ENCODE measurements at places on chromosomes 1 and 21.
A peak's percentile ranks its signal among the peaks of the same experiment; 100 is the strongest.

- no peak for DNase-seq
Observed at GRCh38 chr1:7149080-7149838, 364.0 kb downstream of the CAMTA1 start.

- no peak for DNase-seq
Observed at GRCh38 chr1:172134087-172134731, 286.3 kb upstream of the C1orf105 start.

- DNase-seq = no peak
Observed at GRCh38 chr1:24564695-24565094, 8.8 kb downstream of the NCMAP start.

- DNase-seq = peak; percentile 95
Observed at GRCh38 chr1:227318016-227318852, at the start of gene CDC42BPA. TSS of gene CDC42BPA (minus strand) at chr1:227318492. CDS start at chr1:227317182, 1,310 bp downstream.

GRCh38 chr1:55386456-55386855 is 171.3 kb upstream of the USP24 start:
- no peak for DNase-seq

DNA sequence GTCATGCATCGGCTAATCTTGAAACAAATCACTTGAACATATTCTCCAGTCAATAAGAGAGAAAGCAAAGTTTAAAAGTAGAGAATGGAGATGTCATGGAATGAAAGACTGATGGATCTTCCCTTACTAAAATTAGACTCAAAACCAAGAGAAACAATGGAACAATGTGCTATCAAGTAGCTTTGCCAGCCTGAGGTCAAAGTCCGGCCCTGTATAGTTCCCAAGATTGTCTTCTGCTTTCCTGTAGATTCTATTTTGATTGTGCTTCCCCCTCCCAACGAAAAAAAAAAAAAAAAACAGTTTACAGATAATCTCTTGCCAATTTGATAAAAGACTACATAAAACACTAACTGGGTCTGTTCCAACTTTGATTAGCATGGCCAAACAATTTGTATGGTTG is 40.8 kb upstream of the KIRREL1 start:
- no peak for DNase-seq

GRCh38 chr1:209430821-209431259 is 152.7 kb upstream of the CAMK1G start:
- DNase-seq = peak; percentile 66

GRCh38 chr1:147409886-147410285 is 131.4 kb upstream of the BCL9 start:
- DNase-seq = no peak

- DNase-seq = no peak
Observed at GRCh38 chr1:231750296-231750695, 123.7 kb downstream of the DISC1 start.

DNA sequence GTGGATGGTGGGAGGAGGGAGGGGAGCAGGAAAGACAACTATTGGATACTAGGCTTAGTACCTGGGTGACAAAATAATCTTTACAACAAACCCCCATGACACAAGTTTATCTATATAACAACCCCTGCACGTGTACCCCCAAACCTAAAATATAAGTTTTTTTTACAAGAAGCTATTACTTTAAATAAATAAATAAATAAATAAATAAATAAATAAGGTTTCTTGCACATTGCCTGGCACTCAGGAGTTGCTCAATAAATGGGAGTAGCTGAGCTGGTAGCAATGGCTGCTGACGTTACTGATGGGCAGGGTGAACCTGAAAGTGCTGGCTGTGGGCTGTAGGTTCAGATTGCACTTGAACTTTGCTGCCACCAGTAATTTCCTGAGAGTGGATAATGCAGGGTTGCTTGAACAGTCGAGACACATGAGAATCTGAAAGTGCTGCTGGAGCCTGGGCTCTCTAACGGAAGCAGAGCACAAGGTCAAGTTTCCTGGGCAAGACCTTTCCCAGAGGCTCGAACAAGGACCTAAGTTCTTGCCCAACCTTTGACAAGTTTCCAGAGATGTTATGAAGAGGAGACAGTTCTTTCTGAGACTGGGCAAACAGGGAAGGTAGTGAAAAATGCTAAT is 14.8 kb upstream of the KCNE2 start:
- no peak for DNase-seq

DNA sequence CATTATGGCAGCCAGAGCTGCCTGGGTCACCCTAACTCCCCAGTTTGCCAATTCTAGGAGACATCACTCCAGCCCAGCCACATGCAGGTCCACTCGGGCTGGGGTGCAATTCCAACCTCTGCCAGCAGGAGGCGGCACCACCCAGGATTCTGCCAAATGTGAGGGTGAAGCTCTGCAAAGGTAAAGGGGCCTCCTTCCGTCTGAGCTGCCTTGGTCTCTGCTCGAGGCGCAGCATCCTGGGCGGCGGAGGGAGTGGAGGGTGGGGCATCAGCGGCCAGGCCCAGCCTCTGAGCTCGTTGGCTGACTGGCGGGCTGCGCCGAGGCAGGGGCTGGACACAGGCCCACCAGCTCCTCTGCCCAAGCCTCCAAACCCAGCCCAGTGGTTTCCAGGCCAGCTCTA is 63.8 kb downstream of the ARHGEF16 start:
- DNase-seq = no peak

DNA sequence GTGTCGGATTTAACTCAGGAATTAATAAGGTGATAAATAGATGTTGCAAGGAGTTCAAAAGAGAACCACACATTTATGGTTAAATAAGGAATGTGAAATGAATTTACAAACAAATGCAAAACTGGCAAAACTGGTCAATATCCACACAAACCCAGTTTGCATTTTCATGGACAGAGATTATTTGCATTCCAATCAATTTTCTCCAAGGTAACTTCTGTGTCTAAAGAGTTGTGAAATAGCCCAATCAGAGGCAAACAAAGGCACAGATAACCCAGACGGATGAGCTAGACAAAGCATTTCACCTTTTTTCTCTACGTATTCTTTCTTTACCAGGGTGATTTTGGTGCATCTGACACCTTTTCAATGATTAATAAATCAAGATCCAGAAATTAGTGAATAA is 63.9 kb downstream of the MAP3K7CL start:
- DNase-seq = peak; percentile 80

DNA sequence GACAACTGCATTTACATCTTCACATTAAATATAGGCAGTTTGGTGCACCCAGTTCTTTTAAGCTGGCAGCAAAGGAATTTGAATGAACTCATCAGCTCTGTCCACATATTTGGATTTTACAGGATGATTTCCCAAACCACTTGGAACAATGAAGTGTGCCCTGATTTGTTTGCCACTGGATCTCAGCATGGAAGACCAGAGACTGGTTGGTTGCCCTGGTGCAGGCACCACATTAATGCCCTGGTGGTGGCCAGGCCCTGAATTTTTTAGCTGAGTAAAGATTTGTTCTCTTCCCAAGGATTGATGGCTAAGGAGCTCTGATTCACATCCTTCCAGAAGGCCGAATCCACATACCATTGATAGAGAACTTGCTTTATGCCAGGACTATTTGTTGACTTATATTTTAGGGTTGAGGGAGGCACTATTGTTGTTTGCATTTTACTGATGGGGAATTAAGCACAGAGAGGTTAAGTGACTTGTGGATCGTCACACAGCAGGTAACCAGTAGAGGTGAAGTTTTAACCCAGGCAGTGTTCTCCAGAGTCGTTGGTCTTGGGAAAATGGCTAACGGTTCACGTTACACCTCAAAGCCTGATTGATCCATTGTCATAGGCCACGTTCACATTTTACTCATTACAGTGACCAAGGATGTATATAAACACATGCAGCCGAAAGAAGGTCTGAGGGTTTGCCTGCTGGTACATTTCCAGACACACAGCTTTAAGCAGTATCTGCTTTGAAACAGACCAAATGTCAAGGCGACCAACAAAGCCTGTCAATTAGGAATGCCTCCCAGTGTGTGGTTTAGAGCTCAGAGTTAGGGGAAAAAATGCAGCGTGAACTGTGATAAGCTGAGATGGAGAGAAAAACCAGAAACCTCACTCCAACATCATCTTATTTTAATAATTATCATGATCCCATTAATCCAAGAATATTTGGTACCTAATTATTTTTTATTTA is 50.7 kb downstream of the KAZN start:
- no peak for DNase-seq

DNA sequence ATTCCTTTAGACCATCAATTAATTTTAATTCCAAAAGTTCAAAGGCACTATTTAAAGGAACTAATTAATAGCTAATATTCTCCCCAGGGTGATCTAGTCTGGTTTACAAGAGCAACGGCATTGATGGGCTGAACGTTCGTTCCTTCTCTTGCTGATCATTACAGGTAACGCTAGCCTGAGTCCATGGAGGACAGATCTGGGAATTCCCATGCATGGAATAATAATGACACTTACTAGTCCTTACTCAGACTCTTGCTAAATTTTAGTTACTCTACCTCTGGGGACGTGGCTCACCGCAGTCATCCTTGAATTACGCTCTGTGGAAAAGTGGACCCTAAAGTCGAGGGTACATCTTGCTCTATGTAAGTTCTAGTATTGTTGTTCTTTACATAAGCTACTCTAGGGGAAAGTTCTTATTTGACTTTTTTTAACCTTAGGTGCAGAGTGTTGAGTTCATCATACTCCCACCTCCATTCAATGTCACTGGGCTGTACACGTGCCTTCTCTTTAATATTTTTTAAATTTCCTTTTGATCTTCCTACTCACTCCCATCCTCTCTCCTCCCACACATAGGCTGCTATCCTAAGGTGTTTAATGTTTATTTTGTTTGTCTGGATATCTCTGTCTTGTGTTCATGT is 133.9 kb downstream of the ZNF281 start:
- no peak for DNase-seq

DNA sequence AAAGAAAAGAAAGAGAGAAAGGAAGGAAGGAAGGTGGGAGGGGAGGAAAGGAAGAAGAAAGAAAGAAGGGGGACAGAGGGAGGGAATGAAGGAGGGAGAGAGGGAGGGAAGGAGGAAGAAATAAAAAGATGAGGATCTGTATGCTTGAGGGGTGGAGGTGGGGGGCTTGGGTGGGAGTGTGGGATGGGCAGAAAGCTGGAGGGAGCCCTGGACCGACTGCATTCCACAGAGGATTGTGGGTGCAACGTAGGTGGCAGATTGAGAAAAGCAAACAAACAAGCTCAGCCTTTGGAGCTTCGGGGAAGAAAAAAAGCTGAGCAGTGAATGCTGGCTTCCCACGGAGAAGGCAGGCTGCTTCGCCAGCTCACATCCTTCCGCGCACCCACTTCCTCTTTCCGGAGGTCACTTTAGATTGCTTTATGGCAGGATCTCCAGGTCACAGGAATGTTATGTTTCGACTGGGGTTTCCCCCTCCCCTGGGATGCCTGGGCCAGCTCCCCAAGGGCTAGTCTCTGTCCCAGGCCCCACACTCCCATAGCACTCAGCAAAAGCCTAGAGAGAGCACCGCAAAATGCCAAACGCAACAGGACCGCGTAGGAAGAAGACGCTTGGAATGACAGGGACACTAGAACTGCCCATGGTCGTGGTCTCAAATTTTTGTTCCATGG is 20.7 kb upstream of the LGALS8 start:
- DNase-seq = peak; percentile 95

GRCh38 chr1:236922190-236922589 is 82.1 kb downstream of the MT1HL1 start:
- no peak for DNase-seq

GRCh38 chr1:241352401-241352800 is 4.6 kb downstream of the RGS7 start:
- DNase-seq = no peak

DNA sequence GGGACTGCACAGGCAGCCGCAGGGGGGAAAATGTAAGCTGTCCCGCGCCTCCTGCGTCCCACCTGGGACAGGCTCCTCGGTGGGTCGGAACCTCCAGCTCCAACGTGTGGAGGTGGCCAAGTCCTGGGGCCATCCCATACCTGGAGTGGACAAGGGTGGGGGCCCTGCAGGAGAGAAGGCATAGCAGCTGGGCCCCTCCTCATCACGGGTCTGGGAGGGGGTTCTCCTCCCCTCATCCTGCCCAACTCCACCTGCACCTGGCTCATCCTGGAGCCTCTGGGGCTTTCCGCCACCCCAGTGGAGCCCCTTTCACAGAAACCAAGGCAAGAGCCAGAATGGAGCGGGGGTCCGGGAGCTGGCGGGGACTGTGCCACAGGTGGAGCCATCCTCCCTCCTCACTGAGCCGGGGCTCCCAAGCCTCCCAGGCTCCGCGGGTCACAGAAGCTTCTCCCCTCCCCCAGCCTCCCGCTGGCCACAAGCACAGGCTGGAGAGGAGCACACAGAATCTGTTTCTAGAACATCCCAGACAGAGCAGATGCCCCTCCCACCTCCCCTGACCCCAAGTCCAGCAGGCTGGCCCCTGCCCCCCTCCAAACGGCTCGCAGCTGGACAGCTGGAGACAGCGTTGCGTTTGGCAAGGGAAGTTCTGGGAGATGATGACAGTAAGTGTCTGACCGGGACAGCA is 65.8 kb downstream of the MEGF6 start:
- DNase-seq = no peak

DNA sequence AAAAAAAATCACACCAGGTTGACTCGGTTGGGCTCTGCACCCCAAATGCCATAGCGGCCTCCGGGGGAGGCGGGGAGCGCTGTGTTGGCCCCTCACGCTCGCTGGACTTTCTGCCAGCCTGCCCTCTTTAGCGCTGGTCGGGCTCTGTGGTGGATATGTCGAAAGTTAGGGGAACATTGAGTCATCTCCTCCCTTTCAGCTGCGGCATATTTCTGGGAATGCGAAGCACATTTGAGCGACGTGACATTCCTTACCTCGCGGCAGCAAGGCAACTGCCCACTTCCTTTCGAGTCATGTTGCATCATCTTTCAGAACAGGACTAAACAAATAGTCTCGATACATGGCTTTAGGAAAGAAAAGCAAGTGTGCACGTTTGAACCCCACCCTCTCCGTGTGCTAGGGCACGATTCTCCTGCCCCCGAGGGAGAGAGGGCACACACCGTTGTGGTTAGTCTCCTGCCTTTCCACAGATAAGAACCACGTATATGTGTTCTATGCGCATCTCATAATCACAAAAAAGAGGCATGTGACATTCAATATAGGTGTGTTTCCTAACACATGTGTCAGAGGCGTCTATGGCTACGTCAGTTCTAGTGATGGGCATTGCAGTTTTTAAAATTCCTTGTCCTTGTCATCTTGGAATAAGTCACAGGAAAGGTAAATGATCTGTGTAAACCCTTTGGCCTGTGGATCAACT is 105.9 kb upstream of the SLC45A1 start:
- DNase-seq = no peak

GRCh38 chr1:88079036-88079435 is 605.0 kb upstream of the PKN2 start:
- DNase-seq = no peak

GRCh38 chr1:15676688-15677661 is 7.1 kb upstream of the PLEKHM2 start:
- DNase-seq = no peak

DNA sequence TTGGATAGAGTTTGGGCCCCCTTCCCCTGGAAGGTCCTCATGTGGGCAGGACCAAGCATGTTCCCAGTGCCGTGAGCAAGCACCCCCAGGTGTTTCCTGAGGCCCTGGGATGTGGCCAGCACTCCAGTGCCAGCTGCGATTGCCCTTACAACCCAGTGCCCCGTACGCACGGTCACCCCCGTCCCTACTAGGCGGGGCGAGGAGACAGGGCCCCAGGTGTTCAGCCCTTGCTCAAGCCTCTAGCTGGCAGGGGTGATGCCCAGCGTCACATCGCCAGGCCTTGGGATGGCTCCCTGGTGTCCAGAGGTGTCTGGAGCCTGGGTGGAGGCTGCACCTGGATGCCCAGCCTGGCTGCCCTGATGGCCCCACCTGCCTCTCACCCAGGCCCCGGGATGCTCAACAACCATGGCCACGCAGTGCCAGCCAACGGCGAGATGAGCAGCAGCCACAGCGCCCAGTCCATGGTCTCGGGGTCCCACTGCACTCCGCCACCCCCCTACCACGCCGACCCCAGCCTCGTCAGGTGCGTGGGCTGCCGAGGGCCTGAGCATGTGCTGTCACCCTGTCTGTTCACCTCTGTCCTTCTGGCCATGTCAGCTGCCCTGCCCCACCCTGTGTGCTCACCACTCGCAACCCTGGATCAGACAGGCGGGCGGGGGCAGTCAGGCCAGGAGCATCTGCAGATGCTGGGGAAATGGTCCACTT is 21.6 kb upstream of the CCDC27 start:
- no peak for DNase-seq
